ENCODE measurements at places on chromosomes 2 and 18.

DNA sequence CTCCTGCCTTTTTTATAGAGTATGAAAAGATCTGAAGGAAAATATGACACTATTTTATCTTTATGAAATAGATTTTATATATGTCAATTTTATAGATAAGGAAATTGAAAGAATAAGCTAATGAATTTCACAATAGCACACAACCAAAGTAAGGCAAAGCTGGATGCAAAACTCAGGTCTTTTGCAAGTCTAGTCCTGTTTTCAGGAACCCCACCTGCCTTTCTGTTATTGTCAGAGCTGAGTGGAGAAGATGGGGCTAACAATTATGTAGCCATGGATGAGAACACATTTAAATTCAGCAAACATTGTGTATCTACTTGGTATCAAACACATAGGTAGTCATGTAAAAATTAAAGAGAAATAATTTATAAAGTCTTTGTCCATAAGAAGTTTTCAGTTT is 161.5 kb upstream of the ZEB2 start:
- DNase-seq = no peak

- no peak for DNase-seq
Measured at GRCh38 chr2:225763711-225764110, 364.2 kb downstream of the NYAP2 start.

GRCh38 chr2:132438691-132439090 is 22.1 kb downstream of the GPR39 start:
- DNase-seq = no peak

DNA sequence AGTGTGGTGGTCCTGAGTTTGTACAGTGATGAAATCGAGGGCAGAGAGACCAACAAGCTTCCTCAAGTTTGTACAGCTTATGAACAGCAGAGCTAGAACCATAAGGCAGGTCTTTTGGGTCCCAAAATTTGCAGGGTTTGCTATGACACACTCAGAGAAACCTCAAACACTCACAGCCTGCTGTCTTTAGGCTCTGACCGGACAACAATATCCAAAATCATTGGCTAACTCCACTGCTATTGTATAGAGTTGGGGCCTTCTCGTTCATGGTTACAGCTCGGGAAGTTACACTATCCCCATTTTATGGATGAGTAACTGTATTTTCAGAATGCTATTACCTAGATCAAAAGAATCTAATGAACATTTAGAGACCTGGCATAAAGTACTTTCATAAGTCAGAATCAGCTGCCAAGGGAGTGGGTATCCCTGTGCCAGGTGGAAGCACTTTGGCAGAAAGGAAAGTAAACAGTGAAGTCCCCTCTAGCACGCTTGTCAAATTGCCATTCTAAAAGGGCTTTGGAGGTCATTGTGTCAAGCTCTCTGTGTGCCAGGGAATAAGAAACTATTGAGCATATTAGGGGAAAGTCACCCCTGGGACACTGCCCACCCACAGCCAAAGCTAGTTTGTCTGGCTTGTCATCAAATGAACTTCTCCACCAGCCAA is 331.8 kb downstream of the ALK start:
- no peak for DNase-seq

- DNase-seq = peak; percentile 32
Measured at GRCh38 chr2:72892506-72893173, 5.4 kb downstream of the SPR start.

GRCh38 chr2:75466708-75467311 is 93.9 kb downstream of the EVA1A start:
- DNase-seq = no peak

GRCh38 chr2:152049541-152049940 is 49.3 kb downstream of the CACNB4 start:
- DNase-seq = no peak

- no peak for DNase-seq
Measured at GRCh38 chr2:173941567-173941966, 23.6 kb downstream of the SP3 start.

Data from activated T-cell treated with anti-CD3 and anti-CD28 coated beads for 1 hour (primary cell).